Kidney tubule cell (primary cell): ENCODE measurements at places on chromosomes 13 and 19.

DNA sequence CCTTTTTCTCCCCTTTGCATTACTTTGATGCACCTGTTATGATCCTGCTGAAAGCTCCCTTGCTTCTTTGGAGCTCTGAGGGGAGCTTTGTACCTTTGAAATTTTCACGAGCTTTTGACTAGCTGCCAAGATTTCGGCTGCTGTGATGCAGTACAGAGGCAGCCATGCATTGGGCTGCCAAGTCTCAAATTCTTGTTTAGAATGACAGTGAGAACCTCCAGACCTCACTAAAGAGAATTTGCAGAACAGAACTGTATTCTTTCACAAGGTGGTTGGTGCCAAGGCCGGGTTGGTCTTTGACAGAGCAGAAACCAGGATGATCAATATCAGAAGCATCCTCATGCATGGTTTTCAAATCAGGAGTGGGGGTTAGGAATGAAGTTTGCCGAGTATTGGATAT, 414.8 kb downstream of the GPC5 start:
- DNase-seq = no peak

DNA sequence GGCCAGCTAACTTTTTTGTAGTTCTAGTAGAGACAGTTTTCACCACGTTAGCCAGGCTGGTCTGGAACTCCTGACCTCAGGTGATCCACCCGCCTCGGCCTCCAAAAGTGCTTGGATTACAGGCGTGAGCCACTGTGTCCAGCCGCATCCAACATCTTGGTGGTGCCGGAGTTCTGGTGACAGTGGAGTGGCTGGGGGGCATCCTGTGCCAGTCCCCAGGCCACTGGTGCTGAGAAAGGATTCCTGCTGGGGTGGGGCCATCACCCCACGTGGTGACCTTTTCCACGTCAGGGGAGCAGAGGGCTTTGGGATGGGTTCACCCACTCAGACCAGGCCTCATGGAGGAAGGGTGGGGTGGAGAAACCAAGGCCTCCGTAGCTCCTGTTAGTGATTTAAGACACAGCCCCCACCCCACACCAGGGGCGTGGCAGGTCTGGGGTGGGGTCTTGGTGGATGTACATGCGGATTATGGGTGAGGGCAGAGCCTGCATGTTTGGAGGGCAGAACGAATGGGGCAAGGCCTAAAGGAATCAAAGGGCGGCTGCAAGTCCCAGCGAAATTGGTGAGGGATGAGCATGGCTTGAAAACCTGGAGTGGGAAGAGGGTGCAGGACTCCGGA, 12.9 kb upstream of the TUBB4A start:
- DNase-seq = no peak

GRCh38 chr13:78241278-78241919, 322.8 kb upstream of the EDNRB start:
- DNase-seq = peak; percentile 43

GRCh38 chr13:73258406-73258805, 199.6 kb downstream of the KLF5 start:
- no peak for DNase-seq

GRCh38 chr13:69721631-69722030, 386.0 kb upstream of the ATXN8OS start:
- peak; percentile 22 for DNase-seq

GRCh38 chr13:106314417-106314816, 221.0 kb downstream of the EFNB2 start:
- no peak for DNase-seq

DNA sequence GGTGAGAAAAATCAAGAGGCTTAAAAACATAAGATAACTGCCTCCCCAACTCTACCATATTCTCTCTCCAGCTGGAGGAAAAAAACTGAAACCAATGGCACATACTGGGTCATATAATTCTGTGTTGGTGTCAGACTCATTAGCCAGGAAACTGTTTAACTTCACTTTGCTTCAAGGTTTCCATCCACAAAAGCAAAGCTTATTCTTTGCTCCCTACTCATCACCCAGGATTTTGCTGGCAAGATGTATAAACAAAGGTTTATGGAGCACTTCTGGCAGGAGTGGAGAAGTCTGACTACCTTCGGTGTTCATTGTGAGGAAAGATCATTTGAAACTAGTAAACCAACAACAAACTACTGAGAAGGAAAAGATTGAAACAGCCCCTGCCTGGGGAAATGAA, 197.5 kb upstream of the SERP2 start:
- DNase-seq = no peak

- no peak for DNase-seq
Observed at GRCh38 chr19:2734589-2735288, 5.1 kb downstream of the SLC39A3 start.

- DNase-seq = no peak
Observed at GRCh38 chr13:43071824-43072223, 48.4 kb downstream of the DNAJC15 start.

GRCh38 chr13:100495455-100495854, 93.1 kb downstream of the GGACT start:
- no peak for DNase-seq

GRCh38 chr19:56132316-56132822, 8.7 kb upstream of the ZNF444 start:
- no peak for DNase-seq

DNA sequence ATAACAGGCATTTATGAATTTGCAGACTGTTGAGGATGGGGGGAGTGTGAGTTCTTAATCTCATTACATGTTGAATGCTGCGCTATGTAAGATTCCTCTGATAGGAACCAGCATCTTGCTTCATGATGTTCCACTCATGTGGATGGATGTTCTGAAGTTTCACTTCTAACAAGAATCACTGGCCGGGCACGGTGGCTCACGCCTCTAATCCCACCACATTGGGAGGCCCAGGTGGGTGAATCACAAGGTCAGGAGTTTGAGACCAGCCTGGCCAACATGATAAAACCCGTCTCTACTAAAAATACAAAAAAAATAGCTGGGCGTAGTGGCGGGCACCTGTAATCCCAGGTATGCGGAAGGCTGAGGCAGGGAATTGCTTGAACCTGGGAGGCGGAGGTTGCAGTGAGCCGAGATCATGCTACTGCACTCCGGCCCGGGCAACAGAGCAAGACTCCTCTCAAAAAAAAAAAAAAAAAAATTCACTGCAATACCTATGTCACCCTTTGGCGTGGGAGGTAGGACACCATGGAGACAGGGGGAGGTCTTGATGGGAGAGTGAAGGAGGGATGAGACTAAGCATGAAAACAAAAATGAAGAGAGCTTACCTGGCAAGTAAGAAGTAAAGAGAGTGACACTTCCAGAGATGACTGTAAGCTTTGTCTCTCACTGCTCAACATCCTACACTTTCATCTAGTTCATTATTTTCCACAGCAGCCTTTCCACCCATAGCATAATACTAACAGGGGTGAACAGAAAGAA, 133.0 kb downstream of the DCT start:
- DNase-seq = no peak

- DNase-seq = no peak
Observed at GRCh38 chr19:4302243-4302640, at the start of gene TMIGD2. TMIGD2 (minus strand) TSS chr19:4302389; CDS start chr19:4302385, 4 bp downstream.

DNA sequence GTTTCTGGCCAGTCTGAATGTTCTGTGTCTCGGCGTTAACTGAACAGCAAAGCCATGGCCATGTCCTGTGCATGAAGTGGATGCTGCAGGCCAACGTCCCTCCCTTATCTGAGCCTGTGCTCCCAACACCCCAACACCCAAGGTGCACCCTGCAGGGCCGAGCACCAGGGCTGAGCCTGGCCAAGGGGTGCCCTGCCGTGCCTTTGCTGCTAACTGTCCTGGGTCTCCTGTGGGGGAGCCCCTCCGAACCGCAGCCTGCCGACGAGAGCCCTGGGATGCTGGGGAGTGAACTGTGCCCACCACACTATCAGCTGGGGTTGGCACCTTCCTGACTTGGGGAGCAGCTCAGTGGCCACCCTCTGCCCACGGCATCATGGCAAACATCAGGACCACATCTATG, 17.6 kb downstream of the GPX4 start:
- DNase-seq = no peak

DNA sequence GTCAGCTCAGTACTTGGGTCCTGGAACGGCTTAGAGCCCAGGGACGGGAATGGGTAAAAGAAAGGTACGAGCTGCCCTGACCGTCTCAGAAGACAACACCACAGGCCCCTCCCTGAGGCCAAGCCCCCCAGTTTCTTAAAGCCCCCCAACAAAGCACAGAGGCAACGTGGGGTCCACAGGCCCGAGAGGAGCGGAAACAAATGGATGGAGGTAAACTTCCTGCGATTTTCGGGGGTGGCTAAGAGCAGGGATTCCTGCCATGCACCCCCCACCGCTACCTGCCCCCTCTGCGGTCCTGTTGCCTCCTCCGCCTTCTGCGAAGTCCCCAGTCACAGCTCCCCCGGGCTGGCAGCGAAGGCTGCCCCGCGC, 48.2 kb downstream of the PTPRS start:
- peak; percentile 34 for DNase-seq

GRCh38 chr13:72290962-72291681, 424.1 kb upstream of the DACH1 start:
- DNase-seq = peak; percentile 99

GRCh38 chr13:20195801-20196200, 3.1 kb upstream of the GJB2 start:
- no peak for DNase-seq
